ENCODE measurements at places on chromosomes 6 and 20. TPM values are rescaled to one million over a fixed set of nuclear protein-coding genes. Genes with fewer than 3 reads are reported as not detected.

The BPI gene
- not detected for total RNA-seq

The UNC93A gene
- total RNA-seq, result not detected

The C4B gene
- 74.2 TPM for total RNA-seq

The TMEM217 gene
- total RNA-seq, result 1.1 TPM

The PRPH2 gene
- 0.66 TPM for total RNA-seq

The MAFB gene
- 31.5 TPM for total RNA-seq

The HNF4A gene
- not detected for total RNA-seq

The ZNF343 gene
- 11.1 TPM for total RNA-seq

The SLPI gene
- 56.9 TPM for total RNA-seq

The CTCFL gene
- 0.36 TPM for total RNA-seq

The TTLL9 gene
- not detected for total RNA-seq

The PRDM13 gene
- not detected for total RNA-seq

The TFAP2A gene
- total RNA-seq, result 0.28 TPM

The APOM gene
- 3.3 TPM for total RNA-seq

The NKAIN2 gene
- total RNA-seq, result 0.82 TPM

The NR2E1 gene
- not detected for total RNA-seq

The HCK gene
- total RNA-seq, result 12.5 TPM

The SSTR4 gene
- total RNA-seq, result not detected

The TTK gene
- 0.55 TPM for total RNA-seq

The HTR1B gene
- not detected for total RNA-seq

The IL17F gene
- not detected for total RNA-seq

The TGM3 gene
- not detected for total RNA-seq

The PRSS35 gene
- total RNA-seq, result not detected

The ADGRF4 gene
- total RNA-seq, result 0.28 TPM

The LZTS3 gene
- total RNA-seq, result 8.4 TPM

The KIF6 gene
- not detected for total RNA-seq

The ZNF318 gene
- total RNA-seq, result 17.5 TPM

The PSORS1C2 gene
- not detected for total RNA-seq
